ENCODE measurements at places on chromosomes 7 and 10.

- peak; percentile 17 for DNase-seq
Observed at GRCh38 chr7:39741942-39742623, 118.7 kb downstream of the RALA start.

DNA sequence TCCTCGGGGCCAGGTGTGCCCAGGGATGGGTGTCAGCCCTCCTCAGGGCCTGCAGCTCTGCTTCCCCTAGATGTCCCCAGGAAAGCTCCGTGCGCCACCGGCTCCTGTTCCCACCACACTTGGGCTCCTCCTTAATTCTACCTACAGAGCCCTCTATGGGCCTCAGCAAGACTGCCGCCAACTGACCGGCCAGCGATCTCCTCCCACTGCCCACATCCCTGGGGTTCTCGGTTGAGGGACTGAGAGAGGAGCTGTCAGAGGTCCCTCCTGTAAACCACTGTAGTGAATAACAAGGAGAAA is 5.3 kb upstream of the LDB3 start:
- no peak for DNase-seq

DNA sequence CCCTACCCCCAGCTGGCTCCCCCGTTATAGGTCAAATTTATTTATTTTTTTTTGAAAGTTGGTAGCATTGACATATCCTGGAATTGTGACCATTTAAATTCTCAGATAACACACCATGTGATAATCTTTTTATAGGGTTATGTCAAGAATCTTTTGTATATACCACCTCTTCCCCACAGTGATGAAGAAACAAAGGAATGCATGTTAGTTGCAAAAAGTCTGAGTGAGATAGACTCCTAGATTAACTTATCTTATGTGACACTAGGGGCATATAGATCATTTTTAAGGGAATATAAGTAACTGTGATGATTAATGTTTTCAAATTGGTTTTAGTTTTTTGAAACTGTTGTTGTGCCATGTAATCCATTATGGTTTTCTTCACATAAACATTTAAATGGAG is 68.3 kb downstream of the MLLT10 start:
- DNase-seq: no peak

DNA sequence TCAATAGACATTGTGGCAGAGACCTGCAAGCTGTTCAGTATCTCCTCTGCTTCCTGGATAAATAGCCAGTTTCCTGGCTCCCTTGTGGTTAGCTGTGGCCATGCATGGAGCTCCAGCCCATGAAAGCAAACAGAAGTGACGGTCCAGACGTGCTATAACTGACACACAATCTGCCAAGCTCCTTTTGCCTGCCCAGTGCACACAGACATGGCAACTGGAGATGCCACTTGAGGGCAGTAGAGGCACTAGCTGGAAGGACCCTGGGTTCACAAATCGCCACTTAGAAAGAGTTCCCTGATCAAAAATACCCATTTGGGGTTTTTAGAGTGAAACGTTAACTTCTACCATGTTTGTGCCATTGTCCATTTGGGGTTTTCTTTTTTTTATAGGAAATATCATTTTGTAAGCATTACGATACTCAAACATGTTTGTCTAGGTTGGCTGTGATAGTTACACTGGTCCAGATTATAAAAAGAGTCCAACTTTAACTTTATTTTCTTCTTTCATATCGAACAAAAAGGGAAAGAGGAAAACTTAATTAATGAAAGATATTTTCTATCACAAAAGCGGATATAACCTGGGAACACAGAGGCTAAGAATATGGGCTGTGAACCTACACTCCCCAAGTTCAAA is 31.3 kb downstream of the KIN start:
- DNase-seq: peak; percentile 39

GRCh38 chr7:25305831-25306230 is 77.5 kb upstream of the NPVF start:
- no peak for DNase-seq

DNA sequence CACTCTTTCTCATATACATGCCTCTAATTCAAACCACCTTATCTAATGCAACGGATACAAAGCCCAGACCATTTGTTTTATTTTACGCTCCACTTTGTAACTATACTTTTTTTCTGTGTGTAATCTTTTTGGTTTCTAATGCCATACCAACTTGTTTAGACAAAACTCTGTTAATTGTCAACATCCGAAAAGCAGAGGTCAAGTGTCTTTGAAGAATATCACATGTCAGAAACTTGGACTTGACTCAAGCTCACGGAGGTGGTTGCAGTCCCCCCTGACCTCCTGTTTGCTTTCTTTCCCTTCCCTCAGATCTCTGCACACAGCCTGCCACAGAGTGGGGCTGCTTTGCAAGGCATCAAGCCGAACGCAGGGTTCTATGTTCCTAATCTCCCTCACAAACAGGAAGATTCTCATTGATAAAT is 698.9 kb downstream of the PARD3 start:
- DNase-seq: no peak

GRCh38 chr10:70053218-70053840 is 683 bp downstream of the MACROH2A2 start:
- DNase-seq: no peak

DNA sequence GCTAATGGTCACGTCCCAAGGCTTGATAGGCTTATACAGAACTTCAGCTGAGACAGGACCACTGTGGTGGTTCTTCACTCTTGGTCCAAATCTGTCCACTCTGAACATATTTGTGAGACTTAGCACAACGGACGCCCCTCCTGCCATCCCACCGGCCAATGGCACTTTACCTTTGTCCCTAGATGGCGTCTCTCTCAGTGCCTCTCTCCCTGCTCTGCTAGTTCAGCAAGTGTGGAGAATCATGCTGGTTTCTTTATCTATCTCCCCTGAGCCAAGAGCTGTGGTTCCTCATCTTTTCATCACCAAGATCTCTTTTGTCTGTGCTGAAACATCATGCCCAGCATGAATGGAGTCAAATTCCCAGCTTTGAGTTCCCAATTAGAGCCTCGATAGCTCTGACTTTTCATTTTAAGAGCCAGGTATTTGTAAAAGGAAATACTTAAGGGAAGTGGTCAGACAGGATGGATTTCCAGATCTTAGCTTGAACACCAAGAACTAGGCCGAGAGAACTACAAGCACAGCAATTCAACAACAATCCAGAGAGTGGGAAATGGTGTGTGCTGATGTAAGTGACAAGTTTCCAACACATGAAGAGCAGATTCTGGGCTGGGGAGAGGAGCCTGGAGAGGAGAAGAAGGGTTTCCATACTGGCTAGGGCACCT is 69.5 kb downstream of the ZNF800 start:
- DNase-seq: no peak

DNA sequence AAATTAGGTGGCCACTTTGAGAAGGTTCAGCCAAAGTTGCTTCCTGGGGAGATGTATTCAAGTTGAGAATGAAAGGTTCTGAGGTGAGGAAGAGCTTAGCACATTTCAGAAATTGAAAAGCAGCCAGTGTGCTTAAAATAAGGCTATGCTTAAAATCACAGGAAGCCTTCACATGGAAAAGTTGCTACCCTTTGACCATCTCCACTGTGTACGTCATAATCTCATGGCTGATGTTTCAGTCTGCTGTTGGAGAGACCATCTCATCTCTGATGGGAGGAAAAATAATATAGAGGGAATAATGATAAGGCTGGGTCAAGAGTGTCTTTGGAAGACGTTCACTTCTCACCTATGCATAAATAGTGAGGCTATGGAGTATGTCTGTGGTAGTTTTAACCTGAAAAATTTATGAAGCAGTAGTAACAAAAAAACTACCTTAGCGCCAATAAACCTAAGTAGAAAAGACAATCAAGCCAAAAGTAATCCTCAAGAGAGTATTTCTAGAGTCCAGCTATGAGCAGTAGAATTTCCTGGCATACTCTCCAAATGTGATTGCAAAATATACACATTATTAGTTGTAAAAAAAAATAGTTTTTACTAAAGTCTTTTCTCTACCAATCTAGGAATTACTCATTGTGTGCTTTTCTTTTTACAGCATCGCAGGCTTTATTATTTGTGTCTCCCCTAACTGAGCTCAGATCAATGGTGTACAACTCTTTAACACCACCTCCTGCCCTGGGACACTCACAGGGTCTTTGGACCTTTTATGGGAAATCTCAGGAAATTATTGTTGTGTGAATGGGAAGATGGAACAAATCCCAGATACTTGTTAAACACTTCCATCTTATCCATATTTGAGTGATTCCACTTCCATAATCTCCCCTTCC is 435.2 kb upstream of the LRGUK start:
- DNase-seq: no peak

- no peak for DNase-seq
Observed at GRCh38 chr10:113487154-113487553, 65.7 kb upstream of the HABP2 start.

- DNase-seq: no peak
Observed at GRCh38 chr10:22503315-22504088, 158.2 kb downstream of the SPAG6 start.

DNA sequence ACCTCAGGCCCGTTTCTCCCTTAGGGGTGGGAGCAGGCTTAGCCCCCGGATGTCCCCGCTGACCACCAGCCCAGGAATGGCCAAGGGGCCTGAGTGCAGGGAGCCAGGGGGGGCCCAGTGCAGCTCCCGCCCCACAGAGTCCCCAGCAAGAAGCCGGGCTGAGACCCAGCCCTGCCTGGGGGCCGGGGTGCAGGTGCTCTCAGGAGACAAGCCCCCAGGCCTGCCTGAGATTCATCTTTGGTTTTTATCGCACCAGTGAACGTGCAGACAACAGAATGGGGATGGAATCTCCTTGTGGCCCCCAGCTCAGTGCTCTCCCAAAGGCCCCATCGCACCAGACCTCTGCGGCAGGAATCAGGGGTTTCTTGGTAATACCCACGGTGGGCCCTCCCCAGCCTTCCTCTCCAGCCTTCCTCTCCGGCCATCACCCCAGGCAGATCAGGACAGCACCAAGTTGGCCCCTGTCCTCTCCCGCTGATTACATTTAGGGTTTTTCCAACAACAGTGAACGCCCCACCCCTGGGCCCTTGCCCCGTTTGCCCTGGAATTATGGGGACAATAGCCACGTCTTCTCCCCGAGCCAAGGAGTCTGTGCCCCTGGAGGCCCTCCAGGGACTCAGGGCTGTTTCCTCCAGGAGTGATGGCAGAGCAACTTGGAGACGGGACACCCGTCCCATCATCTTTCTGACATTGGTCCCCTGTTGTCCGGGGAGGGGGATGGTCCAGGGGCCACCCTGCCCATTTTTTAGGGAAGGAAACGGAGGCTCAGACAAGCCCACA is 22.4 kb downstream of the ADAP1 start:
- no peak for DNase-seq

DNA sequence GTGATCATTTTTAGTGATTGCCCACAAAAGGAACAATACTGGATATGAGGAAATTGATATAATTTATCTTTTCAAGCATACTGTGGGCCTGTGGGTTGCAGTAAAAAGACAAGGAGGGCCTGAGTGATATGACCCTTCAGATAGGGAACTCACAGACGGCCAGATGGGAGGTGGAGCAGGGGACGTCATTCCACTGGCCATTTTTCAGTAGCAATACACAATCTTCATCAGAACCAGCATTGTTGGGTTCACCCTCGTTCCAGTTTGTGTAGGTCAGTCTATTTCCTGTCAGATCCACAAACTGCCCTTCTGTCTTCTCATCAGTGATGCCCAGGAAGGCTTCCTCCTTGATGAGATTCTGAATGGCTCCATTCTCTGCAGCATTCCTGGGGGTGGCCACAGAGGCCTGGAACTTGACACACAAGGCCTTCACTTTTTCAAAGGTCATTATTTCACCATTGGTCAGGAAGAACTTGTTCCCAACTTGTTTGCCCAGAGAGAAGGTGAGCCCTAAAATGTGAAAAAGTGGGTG is 4.5 kb downstream of the MBL2 start:
- DNase-seq: no peak

DNA sequence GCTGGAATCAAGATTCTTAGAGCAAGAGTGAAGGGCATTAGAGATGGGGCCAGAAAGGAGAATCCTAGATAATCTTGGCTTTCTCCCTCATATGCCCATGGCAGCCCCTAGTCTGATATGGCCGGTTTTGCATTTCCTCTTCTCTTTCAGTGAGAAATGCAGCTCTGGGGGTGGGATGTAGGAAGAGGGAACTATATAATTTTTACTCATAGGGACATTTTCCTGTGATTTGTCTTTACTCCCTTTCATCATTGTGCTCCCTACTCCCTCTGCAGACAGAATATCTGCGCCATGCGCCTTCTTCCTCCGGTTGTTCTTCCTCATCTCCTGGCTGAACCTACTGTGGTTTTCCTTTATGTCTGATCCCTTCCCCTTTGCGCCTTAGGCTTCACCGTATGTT is 16.8 kb upstream of the CHCHD1 start:
- DNase-seq: no peak

DNA sequence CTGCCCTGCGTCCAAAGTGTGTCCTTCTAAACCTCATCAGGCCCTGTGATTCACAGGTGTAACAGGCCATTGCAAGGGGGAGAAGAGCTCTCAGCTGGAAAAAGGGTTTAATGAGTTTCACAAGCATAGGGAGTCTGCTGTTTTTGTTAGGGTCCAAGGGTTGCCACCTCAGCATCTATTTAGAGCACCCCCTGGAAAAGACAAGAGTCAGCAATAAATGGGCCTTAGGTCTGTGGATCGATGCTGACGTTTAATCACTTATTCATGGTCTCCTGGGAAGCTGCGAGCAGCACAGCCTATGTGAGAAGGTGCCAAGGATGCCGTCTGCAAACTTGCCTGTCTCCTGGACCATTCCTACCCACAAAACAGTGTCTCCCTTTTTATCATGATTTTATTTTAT is 78.4 kb upstream of the BAIAP2L1 start:
- DNase-seq: no peak

GRCh38 chr7:70372768-70373515 is 759.0 kb upstream of the GALNT17 start:
- no peak for DNase-seq

GRCh38 chr10:104913390-104913789 is 272.3 kb downstream of the SORCS3 start:
- no peak for DNase-seq

DNA sequence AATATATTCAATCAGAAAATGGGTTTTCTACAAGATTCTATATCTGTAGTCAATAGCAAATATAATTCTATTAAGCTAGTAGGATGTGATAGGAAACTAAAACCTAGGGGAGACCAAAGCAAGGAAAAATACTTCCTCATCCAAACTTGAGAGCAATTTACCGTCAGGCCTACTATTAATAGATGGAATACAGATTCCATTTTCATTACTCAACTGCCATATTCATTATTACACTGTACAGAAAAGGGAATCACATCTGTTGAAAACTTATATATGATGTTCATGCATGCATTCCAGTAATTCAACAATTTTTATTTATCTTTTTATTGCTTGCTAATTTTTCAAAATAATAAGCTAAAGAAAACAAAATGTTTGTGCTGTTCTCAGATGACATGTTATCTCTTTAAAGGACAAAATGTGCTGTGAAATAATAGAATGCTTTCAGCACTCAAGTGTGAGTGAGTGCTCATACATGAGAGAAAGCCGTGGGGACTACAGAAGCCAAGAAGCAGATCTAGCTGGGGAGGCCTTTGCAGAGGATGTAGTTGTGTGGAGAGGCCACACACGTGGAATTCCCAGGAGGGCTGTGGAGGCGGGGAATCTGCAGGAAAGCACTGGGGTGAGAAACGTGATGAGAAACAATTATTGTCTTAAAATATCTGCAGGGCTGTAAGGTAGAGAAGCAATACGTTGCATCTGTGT is 110.0 kb downstream of the EGFR start:
- no peak for DNase-seq

All from hematopoietic multipotent progenitor cell treated with erythropoietin and hydrocortisone succinate and interleukin-3 and kit ligand, for 17 days (in vitro differentiated cells).